ENCODE measurements at places on chromosomes 11 and 22. TPM values are rescaled to one million over a fixed set of nuclear protein-coding genes. Genes with fewer than 3 reads are reported as not detected.

Gene RRP7A
- 172 TPM for total RNA-seq

Gene JAM3
- total RNA-seq, result not detected

Gene EMID1
- total RNA-seq, result not detected

Gene TRIM29
- not detected for total RNA-seq

Gene GDPD4
- total RNA-seq, result not detected

Gene FERMT3
- 167 TPM for total RNA-seq

Gene CADM1
- total RNA-seq, result 89.7 TPM

Gene TMA7B
- total RNA-seq, result not detected

DNA sequence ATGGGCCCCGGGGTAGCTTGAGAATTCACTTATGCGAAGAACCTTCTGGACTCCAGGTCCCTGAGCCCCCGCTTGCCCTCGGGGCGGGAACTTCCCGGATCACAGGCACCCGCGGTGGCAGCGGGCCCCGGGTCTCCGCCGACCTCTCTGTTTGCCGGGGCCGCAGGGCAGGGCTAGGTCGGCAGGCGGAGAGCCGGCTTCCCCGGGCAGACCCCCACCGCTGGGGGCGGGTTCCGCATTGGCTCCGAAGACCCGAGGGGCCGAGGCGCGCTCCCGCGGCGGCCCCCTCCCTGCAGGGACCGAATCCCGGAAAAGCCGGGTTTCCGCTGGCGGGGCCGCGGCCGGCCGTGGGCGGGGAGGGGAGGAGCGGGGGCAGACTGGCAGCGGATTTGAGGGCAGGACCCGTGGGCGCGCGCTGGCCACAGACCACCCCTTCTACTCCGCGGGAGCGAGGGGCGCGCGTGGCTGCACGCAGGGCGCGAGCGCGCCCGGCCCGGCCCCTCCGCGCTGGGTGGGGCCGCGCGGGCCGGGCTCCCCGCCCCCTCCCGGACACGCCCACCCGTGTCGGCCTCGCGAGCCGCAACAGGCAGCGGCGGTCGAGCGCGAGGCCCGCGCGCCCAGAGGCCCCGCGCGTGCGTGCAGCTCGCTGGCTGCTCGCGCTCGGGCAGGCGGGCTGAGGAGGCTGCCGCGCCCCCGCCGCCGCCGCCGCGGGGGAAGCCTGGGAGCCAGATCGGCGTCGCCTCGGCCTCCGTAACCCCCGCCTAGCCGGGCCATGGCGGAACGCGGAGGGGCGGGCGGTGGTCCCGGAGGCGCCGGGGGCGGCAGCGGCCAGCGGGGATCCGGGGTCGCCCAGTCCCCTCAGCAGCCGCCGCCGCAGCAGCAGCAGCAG, at the start of gene PACS1:
Gene PACS1, plus strand, starts transcription at position 558 of the 889 bp plus-strand sequence. Its CDS starts 215 bp downstream, at position 773.
- peak; percentile 78 for DNase-seq

GRCh38 chr11:61509043-61510029, 787 bp downstream of the LRRC10B start:
- no peak for DNase-seq

GRCh38 chr11:72072348-72072747, 8.0 kb downstream of the NUMA1 start:
- peak; percentile 65 for DNase-seq

DNA sequence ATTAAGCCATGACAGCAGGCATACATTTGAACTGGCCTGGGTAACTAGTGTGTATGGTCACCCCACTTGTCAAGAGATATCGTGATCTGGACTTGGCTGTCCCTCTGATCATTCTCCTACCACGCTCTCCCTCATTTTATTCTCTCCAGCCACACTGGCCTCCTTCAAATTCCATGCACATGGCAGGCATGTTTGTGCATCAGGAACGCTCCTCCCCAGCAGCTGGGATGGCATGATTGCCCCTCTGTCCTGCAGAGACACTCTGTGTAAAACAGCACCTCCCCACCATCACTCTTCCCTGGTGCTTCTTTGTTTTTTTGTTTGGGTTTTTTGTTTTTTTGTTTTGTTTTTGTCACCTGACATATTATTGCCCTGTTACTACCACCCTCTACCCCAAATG, 31.5 kb upstream of the SCGB1A1 start:
- DNase-seq, result no peak

GRCh38 chr11:18650859-18651557, 16.9 kb upstream of the SPTY2D1 start:
- peak; percentile 60 for DNase-seq

GRCh38 chr22:24067587-24068376, 56.7 kb downstream of the CABIN1 start:
- DNase-seq, result peak; percentile 25

GRCh38 chr11:7445564-7445963, 39.7 kb upstream of the OLFML1 start:
- DNase-seq, result no peak

DNA sequence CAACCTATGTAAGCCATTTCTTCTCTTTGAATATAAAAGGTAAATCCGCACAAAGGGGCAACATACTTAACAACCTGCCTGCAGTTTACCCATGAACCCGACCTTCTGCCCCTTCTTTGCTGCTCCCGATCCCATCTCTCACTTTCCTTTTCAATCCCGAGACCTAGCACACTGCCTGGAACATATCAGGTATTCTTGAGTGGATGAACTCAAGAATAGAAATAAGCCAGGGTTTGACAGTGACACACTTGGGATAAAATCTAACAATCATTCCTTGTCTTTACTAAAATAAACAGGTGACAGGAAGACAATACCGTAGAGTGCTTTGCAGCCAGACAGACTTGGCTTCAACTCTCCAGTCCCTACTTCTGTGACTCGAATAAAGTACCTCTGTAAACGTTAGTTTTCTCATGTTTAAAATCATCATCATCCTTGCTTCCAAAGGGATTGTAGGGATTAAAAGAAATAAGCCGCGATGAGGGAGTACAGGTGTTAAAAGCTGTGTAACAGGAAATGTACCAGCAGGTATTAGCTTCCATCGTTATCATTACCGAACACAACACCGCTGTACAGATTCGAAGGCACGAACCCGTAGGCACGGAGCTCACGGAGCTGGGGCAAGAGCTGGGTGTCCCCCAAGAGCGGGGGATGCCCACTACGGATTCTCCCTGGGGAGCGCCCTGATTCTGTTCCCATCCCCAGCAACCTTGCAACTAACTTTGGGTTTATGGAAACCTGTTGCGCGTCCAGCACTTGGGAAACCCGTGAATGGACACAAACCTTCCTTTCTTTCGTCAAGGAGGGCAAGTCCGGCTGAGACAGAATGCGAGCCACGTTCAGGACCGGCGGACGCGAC, 720 bp downstream of the UFD1 start:
- peak; percentile 38 for DNase-seq

DNA sequence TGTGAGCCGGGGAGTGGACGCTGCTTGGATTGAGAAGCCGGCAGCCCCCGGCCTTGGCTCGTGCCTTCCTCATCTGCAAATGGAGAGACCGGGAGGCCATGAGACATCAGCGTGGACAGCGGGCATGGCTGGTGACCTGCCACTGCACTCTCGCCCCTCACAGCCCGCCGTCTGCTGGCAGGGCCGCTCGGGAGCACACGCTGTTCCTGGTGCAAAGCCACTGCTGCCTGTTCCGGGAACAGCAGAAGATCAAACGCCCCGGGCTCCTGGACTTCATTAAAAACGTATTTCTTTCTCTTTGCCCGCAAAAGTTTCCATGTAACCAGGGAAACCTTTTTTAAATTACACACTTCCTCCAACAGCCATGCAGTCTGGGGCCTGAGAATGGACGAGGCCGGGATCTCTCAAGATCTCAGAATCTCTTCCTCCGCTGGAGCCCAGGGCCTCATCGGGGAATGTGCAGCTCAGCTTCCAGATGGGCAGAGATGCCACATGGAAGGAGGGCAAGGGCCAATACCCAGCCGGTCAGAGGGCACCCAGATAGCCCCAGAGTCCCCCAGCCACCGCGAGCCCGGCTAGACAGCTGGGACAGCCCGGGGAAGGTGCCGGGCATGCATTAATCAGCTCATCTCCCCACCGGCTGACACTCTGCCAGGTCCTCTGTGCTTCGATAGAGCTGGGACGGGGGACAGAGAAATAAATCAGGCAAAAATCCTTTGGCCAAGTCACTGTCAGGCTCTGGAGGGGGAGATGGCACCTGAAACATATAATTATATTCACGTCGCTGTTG, 62.8 kb upstream of the PRR5 start:
- DNase-seq, result no peak

DNA sequence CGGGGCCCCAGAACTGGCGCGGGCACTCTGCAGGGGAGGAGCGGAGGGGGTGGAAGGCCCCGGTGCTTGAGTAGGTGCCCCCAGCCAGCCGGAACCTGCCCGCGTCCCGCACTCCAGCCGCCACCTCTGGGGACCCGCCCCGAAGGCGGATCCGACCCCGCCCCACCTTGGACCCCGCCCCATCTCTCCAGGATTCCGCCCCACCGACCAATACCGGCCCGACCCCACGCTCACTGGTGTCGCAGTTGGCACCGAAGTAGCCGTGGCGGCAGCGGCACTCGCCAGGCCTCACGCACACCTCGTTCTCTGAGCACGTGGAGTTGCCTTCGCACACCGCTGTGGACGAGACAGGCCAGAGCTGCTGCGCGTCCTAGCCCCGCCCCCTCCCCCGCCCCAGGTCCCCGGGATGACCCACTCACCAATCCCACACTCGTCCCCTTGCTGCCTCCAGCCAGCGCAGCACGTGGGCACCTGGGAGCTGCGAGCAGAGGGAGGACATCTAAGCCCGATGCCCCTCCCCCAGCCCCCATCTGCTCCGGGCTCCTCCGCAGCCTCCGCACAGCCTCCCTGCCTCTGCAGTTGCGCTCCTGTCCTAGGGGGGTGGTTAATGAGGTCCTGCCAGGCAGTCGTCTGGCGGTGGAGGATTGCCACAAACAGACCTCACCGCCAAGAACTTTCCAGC, 6.0 kb downstream of the SCARF2 start:
- no peak for DNase-seq

DNA sequence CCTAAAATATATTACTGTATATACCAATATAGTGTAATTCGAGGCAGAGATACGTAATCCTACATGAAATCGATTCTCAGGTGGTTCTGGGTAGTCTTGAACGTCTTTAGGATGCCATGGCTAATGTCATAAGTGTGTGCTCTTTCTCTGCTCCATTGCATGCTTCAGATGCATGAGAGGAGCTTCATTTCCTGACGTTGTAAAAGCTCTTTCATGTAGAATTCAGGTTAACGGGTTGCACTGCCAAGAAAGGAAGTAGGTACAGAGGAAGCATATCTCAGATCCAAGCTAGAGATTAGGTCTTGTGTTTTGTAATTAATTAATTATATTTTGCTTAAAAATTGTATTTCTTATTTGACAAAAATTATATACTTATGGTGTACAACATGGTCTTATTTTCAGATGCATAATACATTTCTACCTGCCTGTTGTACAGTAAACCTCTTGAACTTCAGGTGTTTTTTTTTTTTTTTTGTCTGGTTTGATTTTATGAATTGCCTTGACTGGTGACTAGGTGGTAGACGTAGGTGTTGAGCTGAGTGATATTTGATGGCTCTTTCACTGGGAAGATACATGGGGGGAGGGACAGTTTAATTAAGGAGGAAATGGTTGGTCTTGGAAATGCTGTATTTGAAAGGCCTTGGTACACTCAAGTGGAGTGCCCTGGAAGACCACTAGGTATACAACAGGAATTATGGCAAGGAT, 9.3 kb downstream of the NUP50 start:
- DNase-seq, result no peak

- no peak for DNase-seq
Measured at GRCh38 chr11:132718711-132719671, 813.3 kb downstream of the OPCML start.

DNA sequence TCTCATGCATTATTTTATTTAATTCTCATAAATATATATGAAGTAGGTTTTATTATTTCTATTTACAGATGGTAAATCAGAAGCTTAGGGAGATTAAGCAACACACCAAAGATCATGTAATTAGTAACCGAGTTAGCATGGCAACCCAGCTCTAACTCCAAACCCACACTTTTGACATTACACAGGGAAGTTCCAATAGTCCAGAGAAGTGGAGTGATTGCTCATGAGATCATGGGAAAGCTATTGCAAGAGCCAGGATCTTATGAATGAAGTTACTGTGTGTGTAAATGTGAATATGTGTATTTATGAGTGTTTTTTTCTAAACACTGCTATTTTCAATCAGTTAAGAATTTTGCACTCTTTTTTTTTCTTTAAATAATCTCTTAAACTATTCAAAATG, 225.8 kb upstream of the KIRREL3 start:
- no peak for DNase-seq

DNA sequence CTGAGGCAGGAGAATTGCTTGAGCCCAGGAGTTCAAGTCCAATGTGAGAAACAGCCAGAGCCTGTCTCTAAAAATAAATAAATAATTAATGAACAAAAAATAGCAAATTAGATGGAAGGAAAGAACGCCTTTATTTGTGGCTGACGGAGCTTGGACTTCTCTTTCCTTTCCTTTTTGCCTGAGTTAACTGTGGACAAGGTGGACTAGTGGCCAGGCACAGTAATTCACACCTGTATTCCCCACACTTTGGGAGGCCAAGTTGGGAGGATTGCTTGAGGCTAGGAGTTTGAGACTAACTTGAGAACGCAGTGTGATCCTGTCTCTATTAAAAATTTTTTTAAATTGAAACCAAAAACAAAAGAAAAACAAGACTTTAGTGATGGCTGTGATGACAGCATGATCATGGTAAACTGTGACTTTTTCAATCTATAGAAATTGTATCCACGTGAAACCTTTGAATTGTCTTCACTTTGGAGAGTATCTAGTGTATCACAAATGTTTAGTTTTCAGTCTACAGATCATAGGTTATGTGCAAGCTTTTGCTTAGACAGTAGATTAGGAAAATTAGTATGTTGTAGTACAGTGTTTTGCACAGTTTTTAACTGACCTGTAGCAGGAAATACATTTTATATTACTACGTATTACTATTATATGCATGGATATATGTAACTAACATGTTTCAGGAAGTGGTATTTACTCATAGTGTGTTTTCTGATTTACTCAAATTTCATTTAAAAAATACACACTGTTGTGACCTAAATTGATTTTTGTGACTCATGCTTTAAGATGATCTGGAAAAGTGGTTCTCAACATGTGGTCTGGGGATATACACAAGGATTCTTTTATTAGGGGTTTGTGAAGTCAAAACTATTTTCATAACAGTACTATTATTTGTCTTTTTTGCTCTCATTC, 42.1 kb downstream of the KDM2A start:
- no peak for DNase-seq

DNA sequence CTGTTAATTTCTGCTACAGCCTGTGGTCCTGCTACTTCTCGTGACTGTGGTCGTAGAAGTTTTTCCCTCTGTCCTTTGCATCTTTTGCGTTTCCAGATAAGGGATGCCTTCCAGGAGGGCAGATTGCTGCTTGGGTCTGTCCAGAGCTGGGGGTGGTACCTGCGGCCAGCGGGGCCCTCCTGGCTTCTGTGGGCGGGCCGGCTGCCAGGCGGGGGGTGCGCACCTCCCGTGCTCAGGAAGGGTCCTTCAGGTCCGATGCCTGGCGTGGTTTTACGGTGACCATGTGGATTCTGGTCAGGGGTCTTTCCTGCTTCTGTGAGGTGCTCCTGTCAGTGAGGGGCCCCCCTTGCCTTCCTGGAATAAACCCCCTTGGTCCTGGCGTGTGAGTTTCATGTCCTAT, 84.8 kb downstream of the KCNQ1 start:
- DNase-seq, result no peak

- peak; percentile 56 for DNase-seq
Measured at GRCh38 chr11:124195189-124195734, 12.1 kb downstream of the OR10D3 start.

Measured in OCI-LY7 (cell line).